Testis (tissue), 5 donors: ENCODE measurements at places on chromosomes 11 and 22. TPM values are rescaled to one million over a fixed set of nuclear protein-coding genes. Genes with fewer than 3 reads are reported as not detected.

- no peak for DNase-seq
- H3K4me3 ChIP-seq, result no peak overlapping the region
- H3K36me3 ChIP-seq, result no peaks in the 10 kb centered on the region
- H3K27me3 ChIP-seq, result no peaks in the 10 kb centered on the region
- H3K27ac ChIP-seq, result no peak overlapping the region
- peaks cover 15% of the 10 kb centered on the region for H3K4me1 ChIP-seq
Observed at GRCh38 chr22:47053013-47053725, 290.7 kb downstream of the TBC1D22A start.

SLC22A9 gene
- polyA plus RNA-seq, result not detected

ZNF202 gene
- 30.7 TPM for polyA plus RNA-seq

- no peaks in the 10 kb centered on the region for H3K27me3 ChIP-seq
- no peak overlapping the region for H3K27ac ChIP-seq
- H3K4me1 ChIP-seq, result peaks cover 3% of the 10 kb centered on the region
- H3K4me3 ChIP-seq, result no peak overlapping the region
- no peaks in the 10 kb centered on the region for H3K36me3 ChIP-seq
Observed at GRCh38 chr11:27445625-27446024, 27.0 kb downstream of the LGR4 start.

GRCh38 chr11:1557051-1557884, 14.8 kb downstream of the DUSP8 start:
- H3K27ac ChIP-seq, result peak overlapping the region; percentile 26
- no peaks in the 10 kb centered on the region for H3K36me3 ChIP-seq
- no peak overlapping the region for H3K4me3 ChIP-seq
- no peak for DNase-seq
- peaks cover 14% of the 10 kb centered on the region for H3K4me1 ChIP-seq
- H3K27me3 ChIP-seq, result no peaks in the 10 kb centered on the region

DNA sequence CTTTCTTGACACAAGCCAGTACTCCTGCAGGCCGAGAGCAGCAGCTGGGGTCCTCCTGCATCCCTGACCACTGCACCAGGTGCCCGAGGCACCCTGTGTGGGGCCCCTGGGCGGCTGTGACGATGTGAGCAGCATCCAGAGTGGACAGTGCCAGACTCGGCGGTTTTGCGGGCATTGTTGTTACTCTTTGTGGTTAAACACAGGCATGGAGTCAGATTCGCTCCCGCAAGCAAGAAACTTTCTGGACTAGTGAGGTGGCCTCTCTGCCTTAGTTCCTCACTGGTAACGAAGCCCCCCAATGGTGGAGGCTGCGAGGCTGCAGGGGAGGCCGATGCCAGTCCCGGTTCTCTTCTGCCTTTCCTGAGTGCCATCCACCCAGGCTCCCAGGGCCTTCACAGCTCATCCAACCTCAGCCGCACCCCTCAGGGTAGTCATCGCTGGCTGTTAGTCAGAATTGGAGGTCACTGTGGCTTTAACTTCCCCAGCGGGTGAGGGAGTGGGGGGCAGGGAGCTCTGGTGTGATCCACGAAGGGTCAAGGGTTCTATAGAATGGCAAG, 3.7 kb upstream of the CLDN5 start:
- H3K4me3 ChIP-seq, result no peak overlapping the region
- no peaks in the 10 kb centered on the region for H3K36me3 ChIP-seq
- DNase-seq, result no peak
- H3K4me1 ChIP-seq, result peaks cover 8% of the 10 kb centered on the region

ANKK1 gene
- 2.5 TPM for polyA plus RNA-seq
